ENCODE measurements at places on chromosomes 3 and 15. TPM values are rescaled to one million over a fixed set of nuclear protein-coding genes. Genes with fewer than 3 reads are reported as not detected.

DNA sequence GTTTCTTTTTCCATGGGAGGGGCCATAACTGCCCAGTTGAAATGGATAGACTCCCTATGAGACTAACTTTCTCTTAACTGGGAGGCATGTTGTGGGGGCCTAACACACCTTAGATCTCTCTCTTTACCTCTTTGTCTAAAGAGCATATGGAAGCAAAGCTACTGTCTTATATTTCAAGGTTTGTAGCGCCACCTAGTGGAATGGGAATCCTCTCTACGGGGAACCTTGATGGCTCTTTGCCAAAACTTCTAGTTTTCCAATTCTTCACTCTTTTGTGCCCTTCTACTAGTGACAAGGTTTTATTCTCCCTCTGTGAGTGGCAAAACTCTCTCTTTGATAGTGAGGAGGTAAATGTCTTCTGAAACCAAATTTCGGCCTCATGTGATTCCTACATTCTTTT, 1030.4 kb upstream of the CADM2 start:
- no peak for DNase-seq

DNA sequence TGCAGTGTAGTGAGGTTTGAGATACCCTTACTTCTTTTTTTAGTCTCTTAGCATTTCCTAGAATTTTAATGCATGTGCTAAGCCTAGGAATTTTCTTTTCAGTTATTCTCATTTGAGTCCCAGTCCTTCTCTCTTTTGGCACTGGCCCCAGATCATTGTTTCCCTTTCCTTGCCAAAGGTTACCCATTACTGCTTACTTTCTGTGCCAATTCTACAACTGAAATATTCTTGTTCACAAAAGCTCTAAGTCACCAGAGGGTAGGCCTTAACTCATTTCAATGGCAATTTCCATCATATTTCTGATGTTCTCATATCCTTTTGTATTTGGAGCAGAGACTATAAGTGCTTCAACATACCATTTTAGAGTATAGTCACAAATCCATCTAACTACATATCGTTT, 199.6 kb upstream of the CBLB start:
- no peak for DNase-seq

The PRICKLE2 gene
- 2.5 TPM for total RNA-seq

DNA sequence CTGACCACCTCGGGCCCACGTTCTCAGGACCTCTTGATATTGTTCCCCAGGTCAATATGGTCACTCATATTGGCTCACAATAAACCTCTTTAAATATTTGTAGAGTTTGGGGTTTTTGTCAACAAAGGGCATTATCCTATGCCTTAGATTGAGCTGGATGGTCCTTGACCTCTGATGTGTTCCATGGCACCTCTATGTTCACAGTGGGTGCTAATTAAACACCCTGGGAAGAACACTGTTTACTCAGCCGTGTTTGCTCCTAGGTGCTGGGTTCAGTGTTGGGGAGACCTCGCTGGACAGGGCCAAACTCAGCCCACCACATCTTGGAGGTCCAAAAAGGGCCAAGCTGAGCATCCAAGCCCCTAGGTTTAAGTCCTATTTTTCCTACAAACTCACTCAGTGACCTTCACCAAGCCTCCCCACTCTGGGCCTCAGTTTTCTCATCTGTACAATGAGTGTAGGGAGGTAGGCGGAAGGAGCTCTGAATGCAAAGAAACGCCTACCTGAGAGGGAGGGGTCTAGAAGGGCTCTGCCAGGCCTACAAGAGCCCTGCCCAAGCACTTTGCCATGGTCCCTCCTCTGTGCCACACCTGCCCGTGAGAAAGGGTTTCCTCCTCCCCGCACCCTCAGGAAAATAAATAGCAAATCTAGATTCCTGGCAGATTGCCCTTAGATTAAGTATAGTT, 7.2 kb downstream of the FAM174B start:
- DNase-seq: no peak

GRCh38 chr3:6108957-6109356, 752.0 kb upstream of the GRM7 start:
- DNase-seq: no peak

GRCh38 chr3:133835961-133836360, 30.3 kb downstream of the SRPRB start:
- no peak for DNase-seq

DNA sequence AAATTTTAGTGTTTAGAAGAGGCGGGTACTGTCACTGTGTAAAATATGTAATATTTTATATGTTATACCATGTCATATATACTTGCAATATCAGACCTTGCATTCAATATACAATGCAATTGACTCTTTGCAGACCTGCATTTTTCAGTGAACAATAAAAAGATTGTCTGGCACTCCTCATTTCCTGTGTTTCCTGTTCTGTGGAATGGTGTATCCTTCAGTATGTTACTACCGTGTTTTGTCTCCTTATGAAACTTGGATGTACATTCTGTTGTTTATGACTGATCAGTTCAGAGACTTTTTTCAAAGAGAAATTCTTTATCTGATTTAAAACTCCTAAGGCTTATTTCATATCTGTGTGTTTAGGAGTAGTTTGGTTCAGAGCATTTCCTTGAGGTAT, 31.5 kb downstream of the APH1B start:
- no peak for DNase-seq

- DNase-seq: no peak
These were observed 155.3 kb downstream of the TBL1XR1 start for GRCh38 chr3:177041730-177042551.

DNA sequence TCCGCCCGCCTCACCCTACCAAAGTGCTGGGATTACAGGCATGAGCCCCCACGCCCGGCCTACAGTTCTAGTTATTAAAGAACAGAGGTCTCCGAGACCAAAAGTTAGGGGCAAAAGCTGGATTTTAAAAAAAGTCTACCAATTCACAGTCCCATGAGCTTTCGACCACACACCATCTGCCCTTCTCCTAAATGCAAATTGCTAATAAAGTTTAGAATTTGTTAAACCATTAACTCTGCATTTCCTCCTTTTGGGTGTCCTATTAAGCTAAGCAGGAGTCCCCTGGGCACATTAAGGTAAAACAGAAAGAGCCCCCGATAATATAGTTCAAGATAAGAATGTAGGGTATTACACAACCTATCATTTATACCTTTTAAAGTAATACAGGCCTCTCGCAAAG, 322.7 kb downstream of the FOXP1 start:
- DNase-seq: no peak

DNA sequence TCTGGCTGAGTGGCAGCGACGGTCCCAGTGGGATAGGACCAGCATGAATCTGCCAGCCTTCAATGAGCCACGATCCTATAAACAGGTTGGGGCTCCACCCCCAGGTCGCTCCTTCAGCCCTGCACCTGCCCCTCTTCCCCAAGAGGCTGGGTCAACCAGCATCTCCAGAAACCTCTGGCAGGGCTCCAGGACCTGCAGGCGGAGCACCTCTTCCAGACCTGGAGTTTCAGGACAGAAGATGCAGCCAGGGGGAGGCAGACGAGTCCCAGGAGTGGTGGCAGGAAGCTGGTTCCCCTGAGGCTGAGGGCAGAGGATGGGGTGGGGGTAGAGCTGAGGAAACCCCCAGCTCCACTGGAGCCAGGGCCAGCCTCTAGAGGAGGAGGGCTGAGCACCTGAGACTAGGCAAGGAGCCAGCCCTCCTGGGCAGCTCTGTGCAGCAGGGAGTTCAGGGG, at the start of gene PLA2G4D:
PLA2G4D (minus strand) TSS at position 51 of the 452 bp plus-strand sequence. CDS start 103 bp downstream, outside the sequence.
- no peak for DNase-seq

- no peak for DNase-seq
These were observed 211.6 kb downstream of the GBE1 start for GRCh38 chr3:81549831-81550230.

The CCRL2 gene
- not detected for total RNA-seq

DNA sequence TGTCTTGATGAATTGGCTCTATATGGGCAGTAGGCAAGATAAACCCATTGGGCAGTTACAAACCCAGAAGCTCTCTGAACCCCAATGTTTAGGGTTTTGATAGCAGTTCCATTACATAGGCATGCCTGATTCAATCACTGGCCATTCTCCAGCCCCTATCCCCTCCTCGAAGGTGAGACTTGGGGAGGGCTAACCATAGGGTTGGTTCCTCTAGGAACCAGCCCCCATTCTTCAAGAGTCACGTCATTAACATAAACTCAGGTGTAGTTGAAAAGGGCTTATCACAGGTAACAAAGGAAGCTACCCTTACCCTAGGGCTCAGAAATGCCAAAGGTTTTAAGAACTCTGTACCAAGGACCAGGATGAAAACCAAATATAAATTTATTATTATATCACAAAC, 353.1 kb downstream of the ERC2 start:
- DNase-seq: no peak

The DUOX1 gene
- 0.22 TPM for total RNA-seq

The DYNC1LI1 gene
- total RNA-seq: 44.9 TPM

DNA sequence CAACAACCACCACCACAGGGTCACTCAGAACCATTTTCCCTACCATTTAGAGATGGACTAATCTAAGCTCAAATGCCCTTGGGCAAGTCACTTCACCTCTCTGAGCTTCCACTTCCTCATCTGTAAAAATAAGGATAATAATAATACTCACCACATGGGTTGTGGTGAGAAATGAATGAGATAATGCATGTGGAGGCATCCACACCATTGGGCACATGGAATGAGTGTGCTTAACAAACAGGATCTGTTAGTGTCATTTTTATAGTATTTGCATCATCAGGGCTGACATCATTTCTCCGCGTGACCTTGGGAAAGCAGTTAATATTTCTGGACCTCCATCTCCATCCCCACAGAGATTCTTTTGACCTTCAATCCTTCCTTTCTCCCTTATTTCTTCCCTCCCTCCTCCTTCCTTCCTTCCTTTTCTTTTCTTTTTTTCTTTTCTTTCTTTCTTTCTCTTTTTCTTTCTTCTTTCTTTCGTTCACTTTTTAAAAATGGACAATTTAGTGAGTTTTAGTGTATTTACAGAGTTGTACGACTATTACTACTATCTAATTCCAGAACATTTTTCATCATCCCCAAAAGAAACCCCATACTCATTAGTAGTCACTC, 7.7 kb upstream of the RFT1 start:
- DNase-seq: no peak

DNA sequence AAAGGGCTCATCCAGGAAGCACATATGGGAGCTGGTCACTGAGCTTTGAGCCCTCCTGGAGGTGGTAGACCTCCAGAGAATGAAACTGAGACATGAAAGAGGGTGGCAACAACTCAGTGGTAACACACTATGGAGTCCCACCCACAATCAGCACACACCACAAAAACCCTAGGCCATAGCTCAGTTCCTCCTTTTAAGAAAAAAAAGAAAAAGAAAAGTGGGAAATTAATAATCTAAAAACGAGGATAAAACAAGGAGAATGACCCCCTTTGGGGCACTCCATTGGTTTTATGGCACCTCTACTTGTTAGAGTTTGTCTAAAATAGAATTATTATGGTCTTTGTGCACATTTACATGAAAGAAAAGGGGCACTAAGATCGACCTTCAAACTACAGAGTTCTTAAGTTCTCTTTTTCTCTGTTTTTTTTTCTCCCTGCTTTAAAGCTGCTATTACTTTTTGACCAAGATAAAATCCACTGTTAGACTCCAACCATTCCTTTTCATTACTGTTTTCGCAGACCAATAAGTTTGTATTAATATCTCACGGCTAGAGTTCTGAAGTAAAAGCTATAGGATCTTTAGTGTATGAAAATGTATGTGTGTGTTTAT, 40.2 kb upstream of the ZBTB20 start:
- DNase-seq: no peak

The TLR9 gene
- not detected for total RNA-seq

Data from epithelial cell of proximal tubule (primary cell).